Amygdala (tissue), 56 donors: ENCODE measurements at places on chromosomes 11 and 22.

GRCh38 chr11:3723014-3723708 lies 52.0 kb upstream of the CHRNA10 start:
- DNase-seq = no peak

- DNase-seq = no peak
Measured at GRCh38 chr11:34495724-34496377, 17.7 kb downstream of the ELF5 start.

DNA sequence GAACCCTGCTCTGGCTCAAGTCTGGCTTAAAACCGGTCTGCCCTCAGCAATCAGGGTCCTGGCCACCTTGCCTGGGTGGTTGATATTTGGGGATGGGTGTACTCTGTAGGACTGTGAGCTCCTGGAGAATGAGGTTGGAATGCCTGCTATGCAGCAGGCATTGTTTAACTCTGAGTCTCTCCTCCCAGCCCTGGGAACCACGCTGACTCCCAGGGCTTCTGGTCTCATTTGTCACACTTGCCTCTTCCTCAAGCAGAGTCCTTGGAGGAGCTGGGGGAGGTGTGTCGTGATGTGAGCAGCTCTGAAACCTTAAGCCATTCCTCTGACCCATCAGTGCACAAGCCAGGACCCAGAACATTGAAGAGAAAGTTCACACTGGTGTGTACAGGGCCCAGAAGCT lies 340.1 kb downstream of the MN1 start:
- no peak for DNase-seq

- no peak for DNase-seq
Measured at GRCh38 chr22:25235547-25236290, 16.3 kb downstream of the CRYBB2 start.

DNA sequence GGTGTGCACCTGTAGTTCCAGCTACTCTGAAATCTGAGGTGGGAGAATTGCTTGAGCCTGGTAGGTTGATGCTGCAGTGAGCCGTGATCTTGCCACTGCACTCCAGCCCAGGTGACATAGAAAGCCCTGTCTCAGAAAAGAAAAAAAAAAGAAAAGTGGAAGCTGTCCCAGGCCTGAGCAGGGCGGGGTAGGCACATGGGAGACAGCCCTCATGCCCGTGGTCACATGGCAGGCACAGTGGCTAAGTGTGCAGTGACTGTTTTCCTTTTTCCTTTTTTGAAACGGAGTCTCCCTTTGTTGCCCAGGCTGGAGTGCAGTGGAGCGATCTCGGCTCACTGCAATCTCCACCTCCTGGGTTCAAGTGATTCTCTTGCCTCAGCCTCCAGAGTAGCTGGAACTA lies 7.8 kb downstream of the OTUB1 start:
- DNase-seq = no peak

DNA sequence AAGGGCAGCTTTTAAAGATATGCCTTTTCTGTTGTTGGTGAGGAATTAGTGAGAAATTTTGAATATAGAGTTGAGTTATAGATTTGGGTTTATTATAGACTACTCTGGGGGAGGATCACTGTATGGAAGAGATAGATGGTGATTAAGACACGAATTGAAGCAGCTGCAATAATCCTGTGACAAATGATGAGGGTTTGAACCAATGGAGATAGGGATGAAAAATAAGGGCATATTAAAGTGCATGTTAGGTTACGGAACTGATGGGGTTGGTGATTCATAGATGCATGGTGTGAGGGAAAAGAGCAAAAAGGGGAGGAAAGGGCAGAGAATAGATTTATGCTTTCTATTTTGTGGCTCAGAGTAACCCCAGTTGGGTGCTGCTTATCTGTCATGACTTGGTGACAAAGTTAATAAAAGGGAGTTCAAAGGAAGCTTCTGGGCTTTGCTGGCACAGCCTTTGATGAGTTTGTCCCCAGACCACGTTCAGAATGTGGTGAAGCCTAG lies 11.8 kb downstream of the C11orf87 start:
- DNase-seq = no peak

- no peak for DNase-seq
Measured at GRCh38 chr11:9250139-9250582, 15.0 kb downstream of the DENND5A start.

- DNase-seq = no peak
Measured at GRCh38 chr11:69896250-69896649, 77.0 kb upstream of the FGF3 start.

DNA sequence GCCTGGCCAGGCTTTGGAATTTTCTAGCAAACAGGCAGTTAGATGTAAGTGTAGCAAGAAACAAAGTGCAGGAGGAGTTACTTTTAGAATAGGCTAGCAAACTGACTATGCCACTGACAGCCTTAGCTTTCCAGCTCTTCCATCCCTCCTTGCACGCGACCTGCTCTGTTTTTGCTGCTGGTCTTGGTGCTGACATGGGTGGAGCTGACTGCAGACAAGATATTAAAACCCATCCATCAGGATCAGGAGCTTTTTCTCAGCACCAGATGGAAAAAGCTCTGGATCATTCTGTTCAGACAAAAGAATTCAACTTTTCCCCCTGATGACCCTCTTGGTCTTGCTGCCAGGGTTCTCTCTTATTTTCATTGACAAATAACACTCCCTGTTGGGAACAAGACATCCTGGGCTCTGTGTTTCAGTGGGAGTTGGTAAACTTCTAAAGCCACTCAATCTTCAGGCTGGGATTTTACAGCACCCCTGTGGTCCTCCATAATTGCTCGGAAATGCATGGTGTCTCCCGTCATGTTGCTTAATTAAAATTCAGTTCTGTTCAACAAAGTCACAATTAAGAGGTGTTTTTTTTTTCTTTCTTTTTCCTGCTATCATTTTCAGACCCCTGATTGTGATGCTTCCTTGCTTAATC lies 240.0 kb upstream of the LARGE1 start:
- DNase-seq = no peak

GRCh38 chr11:90453525-90453924 lies 230.7 kb upstream of the CHORDC1 start:
- no peak for DNase-seq

DNA sequence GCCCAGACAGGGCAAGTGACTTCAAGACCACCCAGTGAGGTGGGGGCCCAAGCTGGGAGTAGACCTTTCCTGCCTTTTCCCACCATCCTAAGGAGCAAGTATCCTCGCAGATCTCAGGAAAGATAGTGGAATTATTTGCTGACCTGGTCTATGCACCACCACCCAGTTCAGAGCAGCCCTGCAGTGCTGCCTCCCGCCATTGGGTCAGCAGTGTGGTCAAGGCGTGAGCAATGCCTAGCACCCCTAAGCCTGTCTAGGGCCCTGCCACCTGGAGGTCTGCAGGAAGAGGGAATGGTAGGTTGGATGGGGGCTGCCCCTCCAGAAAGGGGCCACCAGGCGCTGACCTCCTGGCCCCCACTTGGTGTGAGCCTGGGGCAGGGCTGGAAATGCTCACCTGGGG lies 6.5 kb downstream of the MTFP1 start:
- DNase-seq = no peak

DNA sequence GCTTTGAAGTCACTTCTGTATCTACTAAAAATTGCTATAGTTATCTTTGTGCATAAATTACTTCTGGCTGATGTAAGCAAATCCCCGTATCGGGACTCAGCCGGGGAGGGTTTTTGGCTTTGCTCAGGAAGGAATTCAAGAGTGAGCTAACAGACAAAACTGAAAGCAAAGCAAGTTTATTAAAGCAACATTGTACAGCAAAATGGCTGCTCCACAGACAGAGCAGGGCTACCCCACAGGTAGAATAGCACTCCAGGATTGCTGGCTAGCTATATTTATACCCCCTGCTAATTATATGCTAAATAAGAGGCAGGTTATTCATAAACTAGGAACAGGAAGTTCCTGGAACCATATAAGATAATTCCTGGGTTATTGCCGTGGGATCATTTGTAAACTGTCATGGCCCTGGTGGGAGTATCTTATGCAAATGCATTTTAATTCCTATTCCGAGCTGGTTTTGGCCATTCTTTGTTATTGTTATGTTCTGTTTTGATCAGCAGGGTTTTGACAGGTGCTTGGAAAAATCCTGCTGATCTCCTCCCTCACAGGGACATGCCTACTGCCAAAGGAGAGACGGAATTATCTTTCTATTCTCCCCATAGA lies 15.2 kb downstream of the MIF start:
- DNase-seq = no peak

DNA sequence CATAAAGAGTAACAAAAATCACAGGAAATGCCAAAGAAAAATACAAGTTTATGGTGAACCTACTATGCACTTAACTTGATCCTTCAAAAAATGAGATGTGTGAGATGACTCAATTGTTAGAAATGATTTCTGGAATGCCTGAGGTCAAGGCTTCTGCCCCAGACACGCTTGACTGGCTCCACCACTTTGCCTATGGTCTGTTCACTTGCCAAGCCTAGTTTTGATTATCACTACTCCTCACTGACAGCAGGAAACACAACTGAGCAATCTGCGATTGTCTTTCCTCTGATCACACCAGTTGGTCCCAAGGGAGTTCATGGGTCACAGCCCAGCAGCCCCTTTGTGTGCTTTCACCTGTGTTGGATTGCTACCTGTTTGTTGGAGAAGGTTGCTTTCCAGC lies 20.6 kb upstream of the PRDM10 start:
- DNase-seq = no peak

- no peak for DNase-seq
Measured at GRCh38 chr22:19879992-19880785, 25.5 kb upstream of the GNB1L start.

- DNase-seq = no peak
Measured at GRCh38 chr22:37808294-37808657, 542 bp downstream of the GCAT start.

GRCh38 chr11:67486481-67487195 lies 3.8 kb downstream of the AIP start:
- no peak for DNase-seq

GRCh38 chr11:44268614-44269080 lies 41.3 kb downstream of the ALX4 start:
- DNase-seq = no peak

DNA sequence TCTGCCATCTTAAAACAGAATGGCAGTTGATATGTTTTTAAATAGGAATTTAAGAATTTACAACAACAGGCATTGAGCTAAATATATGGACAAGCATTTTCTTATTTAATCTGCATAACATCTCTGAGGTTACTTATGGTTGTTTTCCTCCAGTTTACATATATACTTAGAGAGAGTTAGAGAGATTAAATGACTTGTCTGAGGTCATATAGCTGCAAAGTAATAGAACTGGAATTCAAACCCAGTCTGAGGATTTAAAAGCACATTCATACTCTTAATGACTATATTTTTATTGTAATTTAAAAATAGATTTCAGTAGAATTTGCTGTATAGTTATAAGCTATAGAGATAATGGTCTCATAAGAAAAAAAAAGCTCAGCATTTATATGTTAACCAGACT lies 81.4 kb upstream of the GRIK4 start:
- DNase-seq = no peak

DNA sequence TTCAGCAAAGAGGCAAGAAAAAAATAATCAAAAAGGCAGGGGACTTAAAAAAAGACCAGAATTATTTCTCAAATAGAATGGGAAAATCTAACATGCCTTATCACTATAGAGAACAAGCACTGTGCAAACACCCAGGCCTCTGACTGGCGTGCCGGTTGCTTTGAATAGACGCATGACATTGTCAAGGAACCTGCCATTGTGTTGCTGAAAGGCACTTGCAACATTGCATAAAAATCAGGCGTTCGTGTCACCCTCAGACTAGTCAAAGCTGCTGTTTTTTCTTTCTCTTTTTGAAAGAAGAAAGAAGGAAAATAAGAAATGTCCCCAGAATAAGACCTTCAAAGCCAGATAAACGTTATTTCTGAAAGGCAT lies 549.3 kb upstream of the CADM1 start:
- no peak for DNase-seq

DNA sequence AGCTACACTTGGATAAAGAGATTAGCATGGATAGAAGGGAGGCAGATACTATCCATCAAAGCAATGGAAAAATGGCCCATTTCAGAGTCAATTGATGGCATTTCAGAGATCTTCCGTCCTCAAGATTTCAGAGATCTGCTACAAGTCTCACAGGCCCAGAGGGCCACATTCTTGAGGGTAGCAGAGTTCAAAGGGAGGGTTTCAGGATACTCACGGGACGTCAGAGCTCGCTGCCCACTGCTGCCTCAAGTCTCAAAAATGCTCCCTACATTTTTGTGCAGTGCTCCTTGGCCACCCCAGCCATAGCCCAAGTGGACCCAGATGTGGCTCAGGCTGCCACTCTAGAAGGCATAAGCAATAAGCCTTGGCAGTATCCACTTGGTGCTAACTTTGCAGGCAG lies 24.9 kb downstream of the RTL6 start:
- no peak for DNase-seq

DNA sequence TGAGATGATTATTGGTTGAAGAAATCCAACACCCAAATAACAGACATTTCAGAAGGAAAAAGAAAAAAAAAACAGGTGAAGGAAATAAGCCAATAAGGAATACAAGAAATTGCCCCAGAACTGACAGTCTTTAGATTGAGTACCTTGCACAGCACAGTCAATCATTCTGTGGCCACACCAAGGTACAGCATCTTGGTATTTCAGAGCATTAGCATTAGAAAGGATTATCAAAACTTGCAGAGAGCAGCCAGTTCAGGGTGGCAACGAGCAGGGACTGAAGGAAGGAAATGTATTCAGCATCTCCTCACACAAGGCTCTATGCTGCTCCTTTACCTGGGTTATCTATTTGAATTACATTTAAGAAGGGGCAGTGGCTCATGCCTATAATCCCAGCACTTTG lies 2.1 kb downstream of the ADA2 start:
- no peak for DNase-seq

- no peak for DNase-seq
Measured at GRCh38 chr11:19499999-19500398, 212.6 kb upstream of the NAV2 start.
